ENCODE measurements at places on chromosomes 2 and 18. TPM values are rescaled to one million over a fixed set of nuclear protein-coding genes. Genes with fewer than 3 reads are reported as not detected.

GRCh38 chr2:142218471-142218870, 87.7 kb upstream of the LRP1B start:
- no peaks in the 10 kb centered on the region for H3K4me1 ChIP-seq
- H3K36me3 ChIP-seq, result no peaks in the 10 kb centered on the region
- no peak overlapping the region for H3K27ac ChIP-seq
- no peaks in the 10 kb centered on the region for H3K27me3 ChIP-seq
- no peak overlapping the region for H3K4me3 ChIP-seq
- no peak for DNase-seq

LHCGR gene
- total RNA-seq, result not detected

GRCh38 chr2:222436040-222436413, 11.7 kb downstream of the SGPP2 start:
- no peak for DNase-seq
- no peak overlapping the region for H3K4me3 ChIP-seq
- H3K27me3 ChIP-seq, result no peaks in the 10 kb centered on the region
- H3K4me1 ChIP-seq, result no peaks in the 10 kb centered on the region

GRCh38 chr2:101419096-101419663, 31.9 kb upstream of the CREG2 start:
- no peaks in the 10 kb centered on the region for H3K27me3 ChIP-seq
- no peaks in the 10 kb centered on the region for H3K4me1 ChIP-seq
- no peaks in the 10 kb centered on the region for H3K36me3 ChIP-seq

AMMECR1L gene
- total RNA-seq, result 17.4 TPM

DNA sequence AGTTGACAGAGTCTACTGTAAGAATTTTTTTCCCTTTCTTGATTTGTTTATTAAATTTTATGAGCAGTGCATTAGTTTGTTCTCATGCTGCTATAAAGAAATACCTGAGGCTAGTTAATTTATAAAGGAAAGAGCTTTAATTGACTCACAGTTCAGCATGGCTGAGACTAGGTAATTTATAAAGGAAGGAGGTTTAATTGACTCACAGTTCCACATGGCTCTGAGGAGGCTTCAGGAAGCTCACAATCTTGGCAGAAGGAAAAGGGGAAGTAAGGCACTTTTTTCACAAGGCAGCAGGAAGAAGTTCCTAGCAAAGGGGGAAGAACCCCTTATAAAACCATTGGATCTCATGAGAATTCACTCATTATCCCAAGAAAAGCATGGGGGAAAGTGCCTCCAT, 191.4 kb upstream of the VRK2 start:
- no peaks in the 10 kb centered on the region for H3K36me3 ChIP-seq
- no peaks in the 10 kb centered on the region for H3K4me1 ChIP-seq
- H3K27me3 ChIP-seq, result no peaks in the 10 kb centered on the region
- DNase-seq, result no peak
- no peak overlapping the region for H3K27ac ChIP-seq
- H3K4me3 ChIP-seq, result no peak overlapping the region

PAX8 gene
- 1.7 TPM for total RNA-seq

PIGN gene
- 27.7 TPM for total RNA-seq

DNA sequence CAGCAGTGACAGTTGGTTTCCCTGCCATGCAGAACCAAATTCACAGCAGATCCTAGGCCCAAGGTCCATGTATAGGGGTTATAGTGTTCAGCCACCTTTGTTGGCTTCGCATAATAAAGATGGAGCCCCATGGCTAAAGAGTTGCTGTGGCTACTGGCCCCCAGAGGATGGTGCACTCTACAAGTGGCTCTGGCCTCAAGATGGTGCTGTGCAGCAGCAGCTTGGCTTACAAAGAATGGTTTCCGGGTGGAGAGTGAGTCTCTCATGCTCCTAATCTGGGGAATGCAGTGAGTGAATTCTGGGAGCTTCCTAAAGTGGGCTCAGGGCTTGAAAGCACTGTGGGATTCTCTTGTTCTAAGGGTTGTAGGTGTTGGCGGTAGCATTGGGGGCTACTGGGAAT, 1199.7 kb downstream of the CNTNAP5 start:
- no peak overlapping the region for H3K27ac ChIP-seq
- no peaks in the 10 kb centered on the region for H3K27me3 ChIP-seq
- no peak overlapping the region for H3K4me3 ChIP-seq
- no peaks in the 10 kb centered on the region for H3K36me3 ChIP-seq
- no peak for DNase-seq

DNA sequence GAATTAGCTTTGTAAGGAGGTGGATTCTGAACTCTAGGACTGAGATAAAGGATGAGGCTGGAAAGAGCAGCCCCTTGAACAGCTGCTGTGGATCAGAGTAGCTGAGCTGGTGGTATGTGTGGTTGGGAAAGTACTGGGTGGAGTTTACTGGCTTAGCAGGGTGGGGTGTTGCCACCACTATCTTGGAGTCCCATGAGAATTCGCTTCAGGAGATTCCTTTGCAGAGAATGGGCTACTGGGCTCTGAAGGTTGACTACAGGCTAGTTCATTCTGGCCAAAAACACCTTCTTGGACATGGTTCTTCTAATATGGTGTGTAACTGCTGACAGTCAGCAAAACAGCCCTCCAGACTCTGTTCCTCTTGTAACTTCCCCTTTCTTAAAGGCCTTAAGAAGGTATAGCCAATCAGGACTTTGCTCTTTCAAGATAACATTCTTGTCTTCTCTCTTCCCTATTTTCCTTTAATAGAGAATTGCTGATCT, 52.7 kb downstream of the TET3 start:
- H3K27me3 ChIP-seq, result no peaks in the 10 kb centered on the region
- H3K36me3 ChIP-seq, result no peaks in the 10 kb centered on the region
- H3K27ac ChIP-seq, result no peak overlapping the region
- no peak overlapping the region for H3K4me3 ChIP-seq
- H3K4me1 ChIP-seq, result peaks cover 81% of the 10 kb centered on the region

DNA sequence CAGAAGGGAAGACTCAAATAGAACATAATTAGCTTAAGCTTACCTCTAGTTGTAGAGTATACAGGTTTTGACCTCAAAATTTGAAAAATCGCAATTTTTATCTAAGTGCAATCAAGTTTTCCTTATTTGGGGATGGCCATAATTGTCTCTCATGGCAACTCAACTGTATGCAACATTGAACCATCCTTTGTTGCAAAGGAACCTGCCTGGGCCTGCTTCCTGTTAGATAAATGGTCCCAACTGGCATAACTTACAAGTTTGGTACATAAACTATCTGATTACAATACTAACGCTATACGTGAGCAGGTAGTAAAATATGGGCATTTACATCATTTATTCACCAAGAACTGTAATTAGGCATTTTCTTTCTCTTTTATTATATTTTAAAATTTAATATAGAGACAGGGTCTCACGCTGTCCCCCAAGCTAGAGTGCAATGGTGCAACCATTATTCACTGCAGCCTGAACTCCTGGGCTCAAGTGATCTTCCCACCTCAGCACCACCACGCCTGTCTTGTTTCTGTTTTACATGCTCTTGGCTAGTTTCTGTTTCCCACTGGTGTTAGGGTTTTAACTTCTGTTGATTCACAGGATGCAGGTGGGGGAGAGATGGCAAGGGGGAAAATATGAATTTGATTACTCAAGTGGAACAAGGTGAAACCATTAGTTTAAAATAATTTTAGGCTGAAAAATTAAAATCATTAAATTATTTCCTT, 55.3 kb upstream of the B3GNT2 start:
- H3K4me1 ChIP-seq, result no peaks in the 10 kb centered on the region
- no peaks in the 10 kb centered on the region for H3K27me3 ChIP-seq
- no peaks in the 10 kb centered on the region for H3K36me3 ChIP-seq
- H3K27ac ChIP-seq, result no peak overlapping the region

GRCh38 chr2:239788576-239789098, 236.5 kb downstream of the NDUFA10 start:
- no peaks in the 10 kb centered on the region for H3K4me1 ChIP-seq
- H3K4me3 ChIP-seq, result no peak overlapping the region
- no peak for DNase-seq
- H3K27ac ChIP-seq, result no peak overlapping the region

ABHD3 gene
- total RNA-seq, result 65.6 TPM

BOLL gene
- not detected for total RNA-seq

DNA sequence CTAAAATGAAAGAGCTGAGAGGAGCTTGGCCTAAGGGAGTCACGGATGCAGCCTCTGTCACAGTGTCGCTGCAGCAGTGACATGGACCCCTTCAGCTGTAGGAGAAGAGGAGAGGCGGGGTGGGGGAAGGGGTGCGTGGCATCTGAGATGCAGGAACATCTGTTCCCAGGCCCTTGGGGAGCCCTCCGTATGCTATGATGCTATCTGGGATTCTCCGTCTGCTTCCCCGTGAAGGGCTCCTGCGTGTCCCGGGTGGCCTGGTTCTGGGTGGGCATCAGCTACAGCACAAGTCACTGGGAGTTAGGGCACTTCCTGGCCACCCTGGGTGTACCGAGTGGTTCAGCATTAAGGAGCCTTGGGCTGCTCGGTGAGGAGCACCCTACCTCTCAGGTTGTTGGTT, 35.6 kb upstream of the B3GNT7 start:
- no peaks in the 10 kb centered on the region for H3K36me3 ChIP-seq
- H3K4me1 ChIP-seq, result no peaks in the 10 kb centered on the region
- DNase-seq, result no peak
- H3K27me3 ChIP-seq, result no peaks in the 10 kb centered on the region
- H3K4me3 ChIP-seq, result no peak overlapping the region

GRCh38 chr2:185796758-185797157, 58.2 kb downstream of the FSIP2 start:
- no peak overlapping the region for H3K27ac ChIP-seq
- H3K4me1 ChIP-seq, result no peaks in the 10 kb centered on the region
- DNase-seq, result no peak
- no peaks in the 10 kb centered on the region for H3K36me3 ChIP-seq
- no peak overlapping the region for H3K4me3 ChIP-seq

LCT gene
- total RNA-seq, result 0.06 TPM

GRCh38 chr2:85681776-85682175, 12.4 kb upstream of the GNLY start:
- no peaks in the 10 kb centered on the region for H3K27me3 ChIP-seq
- no peak for DNase-seq
- H3K27ac ChIP-seq, result no peak overlapping the region
- H3K4me3 ChIP-seq, result no peak overlapping the region

- no peak overlapping the region for H3K27ac ChIP-seq
- H3K4me1 ChIP-seq, result peaks cover 24% of the 10 kb centered on the region
- H3K4me3 ChIP-seq, result no peak overlapping the region
- no peaks in the 10 kb centered on the region for H3K27me3 ChIP-seq
- H3K36me3 ChIP-seq, result no peaks in the 10 kb centered on the region
Measured at GRCh38 chr2:23530909-23531276, 145.9 kb downstream of the KLHL29 start.

DNA sequence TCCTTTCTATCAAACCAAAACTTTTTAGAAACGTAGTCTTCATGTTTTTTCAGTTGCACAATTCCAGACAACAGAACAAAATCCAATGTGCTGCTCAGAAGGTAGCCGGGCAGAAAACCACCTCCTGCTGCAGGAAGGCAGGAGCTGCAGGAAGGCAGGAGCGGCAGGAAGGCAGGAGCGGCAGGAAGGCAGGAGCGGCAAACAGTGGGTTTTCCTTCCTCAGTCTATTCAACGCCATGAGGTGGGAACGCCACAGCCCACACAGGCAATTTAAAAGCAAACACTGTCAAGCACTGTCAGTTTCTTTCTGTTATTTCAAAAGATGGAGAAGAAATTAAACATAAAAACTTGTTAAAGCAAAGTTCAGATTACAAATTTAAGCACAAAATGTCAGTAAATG, 601.2 kb upstream of the SALL3 start:
- no peak for DNase-seq
- no peak overlapping the region for H3K27ac ChIP-seq
- H3K4me3 ChIP-seq, result no peak overlapping the region
- H3K4me1 ChIP-seq, result no peaks in the 10 kb centered on the region
- no peaks in the 10 kb centered on the region for H3K36me3 ChIP-seq

ACVR1C gene
- total RNA-seq, result 6.9 TPM

GRCh38 chr2:120105360-120105759, 92.5 kb downstream of the EPB41L5 start:
- no peak overlapping the region for H3K27ac ChIP-seq
- H3K4me1 ChIP-seq, result peaks cover 23% of the 10 kb centered on the region
- H3K36me3 ChIP-seq, result no peaks in the 10 kb centered on the region
- H3K4me3 ChIP-seq, result no peak overlapping the region
- no peak for DNase-seq

- H3K36me3 ChIP-seq, result no peaks in the 10 kb centered on the region
- no peaks in the 10 kb centered on the region for H3K27me3 ChIP-seq
- peaks cover 88% of the 10 kb centered on the region for H3K4me1 ChIP-seq
- DNase-seq, result no peak
- no peak overlapping the region for H3K27ac ChIP-seq
- no peak overlapping the region for H3K4me3 ChIP-seq
Measured at GRCh38 chr2:134203175-134203574, 50.7 kb upstream of the MGAT5 start.

DNA sequence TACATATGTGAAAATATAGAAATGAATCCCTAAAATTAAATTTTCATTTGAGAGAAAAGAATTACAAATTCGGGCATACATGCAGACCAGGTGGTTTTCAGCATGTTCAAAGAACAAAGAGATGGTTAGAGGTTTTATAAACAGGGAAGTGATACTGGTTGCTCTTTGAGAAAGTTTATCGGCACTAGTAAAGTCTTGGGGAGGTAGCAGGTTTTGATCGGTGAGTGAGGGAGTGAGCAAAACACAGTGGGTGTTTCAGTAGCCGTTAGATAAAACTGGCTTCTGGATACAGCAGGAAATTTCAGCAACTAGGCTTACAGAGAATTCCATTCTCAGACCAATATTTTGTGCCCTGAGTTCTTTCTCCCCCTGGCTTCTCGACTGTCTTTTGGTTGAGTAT, 51.1 kb downstream of the DSC3 start:
- no peaks in the 10 kb centered on the region for H3K4me1 ChIP-seq
- H3K36me3 ChIP-seq, result no peaks in the 10 kb centered on the region
- no peak for DNase-seq
- H3K4me3 ChIP-seq, result no peak overlapping the region
- no peaks in the 10 kb centered on the region for H3K27me3 ChIP-seq

DNA sequence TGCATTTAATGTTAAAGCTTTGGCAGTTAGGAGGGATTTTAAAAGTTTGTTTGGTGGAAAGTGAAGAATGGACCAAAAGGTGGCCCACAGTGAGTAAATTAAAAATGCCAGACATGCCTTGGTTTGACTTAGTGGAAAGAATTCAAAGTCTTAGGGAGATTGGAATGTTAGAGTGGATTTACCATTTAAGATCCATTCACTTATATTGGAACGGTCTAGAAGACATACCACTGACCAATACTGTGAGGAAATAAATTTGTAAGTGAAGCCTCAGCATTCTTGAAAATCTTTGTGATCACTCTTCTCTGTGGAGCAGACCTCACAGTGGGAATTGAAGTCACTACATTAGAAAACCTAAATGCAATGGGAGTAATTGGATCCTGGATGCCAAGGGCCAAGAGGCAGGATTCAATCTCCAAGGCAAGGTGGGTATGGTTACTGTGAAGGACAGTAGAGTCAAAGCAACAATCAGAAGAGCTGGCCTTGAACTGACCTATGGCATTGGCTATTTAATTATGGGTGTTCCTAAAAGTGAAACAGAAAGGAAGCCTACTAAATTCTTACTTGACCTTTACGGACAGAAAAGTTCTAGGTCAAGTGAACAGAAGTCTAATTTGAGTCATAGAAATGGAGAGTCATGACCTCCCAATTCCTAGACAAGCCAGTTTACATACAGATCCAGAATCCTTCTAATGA, 40.2 kb upstream of the VRK2 start:
- no peak overlapping the region for H3K4me3 ChIP-seq
- H3K27ac ChIP-seq, result no peak overlapping the region
- no peaks in the 10 kb centered on the region for H3K27me3 ChIP-seq
- H3K36me3 ChIP-seq, result no peaks in the 10 kb centered on the region
- no peaks in the 10 kb centered on the region for H3K4me1 ChIP-seq
- DNase-seq, result no peak

REL gene
- 28.0 TPM for total RNA-seq

GRCh38 chr2:70716131-70716743, 51.8 kb downstream of the ADD2 start:
- no peaks in the 10 kb centered on the region for H3K4me1 ChIP-seq
- no peaks in the 10 kb centered on the region for H3K27me3 ChIP-seq
- no peak overlapping the region for H3K27ac ChIP-seq
- no peak for DNase-seq

CCDC141 gene
- 8.2 TPM for total RNA-seq

CFC1 gene
- total RNA-seq, result not detected

MDH1B gene
- not detected for total RNA-seq

Measured in CD4-positive, alpha-beta memory T cell (primary cell).